ENCODE measurements at places on chromosomes 3 and 15. TPM values are rescaled to one million over a fixed set of nuclear protein-coding genes. Genes with fewer than 3 reads are reported as not detected.
A peak's percentile ranks its signal among the peaks of the same experiment; 100 is the strongest.

The TOPAZ1 gene
- not detected for total RNA-seq

The NR2F2 gene
- not detected for total RNA-seq

The FAM107A gene
- total RNA-seq, result not detected

The ATP13A4 gene
- total RNA-seq, result 1.1 TPM

The SLCO3A1 gene
- total RNA-seq, result 46.8 TPM

The KLHL6 gene
- total RNA-seq, result 41.2 TPM

The TICRR gene
- total RNA-seq, result 29.8 TPM

The GABRR3 gene
- not detected for total RNA-seq

DNA sequence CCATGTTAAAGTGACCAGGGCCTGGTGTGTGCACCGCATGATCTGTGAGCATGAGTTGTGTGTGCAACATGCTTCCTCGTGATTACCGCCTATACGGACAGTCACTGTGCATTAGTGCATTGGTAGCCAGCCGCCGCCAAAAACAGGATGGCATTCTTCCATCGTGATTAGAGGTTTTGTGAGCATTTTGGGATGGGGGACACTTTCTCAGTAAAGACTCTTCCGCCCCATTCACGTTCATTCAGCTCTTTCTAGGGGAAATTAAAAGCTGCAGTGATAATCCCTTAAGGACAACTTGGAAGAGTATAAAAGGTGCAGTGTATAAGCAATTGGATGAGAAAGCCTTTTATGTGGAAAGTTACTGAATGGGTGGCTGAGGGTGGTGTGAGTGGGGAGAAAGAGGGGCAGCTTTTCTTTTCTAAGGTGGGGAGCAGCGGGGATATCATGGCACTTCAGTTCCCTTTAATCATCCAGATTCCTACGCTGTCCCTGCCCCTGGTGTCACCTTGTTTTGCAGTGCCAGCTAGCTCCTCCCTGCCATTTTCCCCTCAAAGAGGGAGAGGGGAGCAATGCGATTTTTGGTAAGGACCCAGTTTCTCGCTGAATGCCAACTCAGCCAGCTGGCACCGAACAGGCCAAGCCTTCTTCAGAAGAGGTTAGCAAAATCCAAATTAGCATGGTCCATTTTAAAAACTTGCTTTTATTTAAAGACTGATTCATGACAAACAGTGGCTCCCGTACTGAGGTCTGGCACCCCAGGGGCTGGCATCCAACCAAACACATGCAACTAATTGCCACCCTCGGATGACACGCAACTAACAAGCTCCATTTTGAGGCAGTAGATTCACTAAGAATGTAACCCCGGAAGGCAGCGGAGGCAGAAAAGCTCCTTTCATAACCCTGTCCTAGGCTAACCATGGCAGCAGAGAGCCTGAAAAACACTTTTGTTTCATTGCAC is 447.8 kb downstream of the FHIT start:
- H3K4me3 ChIP-seq, result no peak overlapping the region

DNA sequence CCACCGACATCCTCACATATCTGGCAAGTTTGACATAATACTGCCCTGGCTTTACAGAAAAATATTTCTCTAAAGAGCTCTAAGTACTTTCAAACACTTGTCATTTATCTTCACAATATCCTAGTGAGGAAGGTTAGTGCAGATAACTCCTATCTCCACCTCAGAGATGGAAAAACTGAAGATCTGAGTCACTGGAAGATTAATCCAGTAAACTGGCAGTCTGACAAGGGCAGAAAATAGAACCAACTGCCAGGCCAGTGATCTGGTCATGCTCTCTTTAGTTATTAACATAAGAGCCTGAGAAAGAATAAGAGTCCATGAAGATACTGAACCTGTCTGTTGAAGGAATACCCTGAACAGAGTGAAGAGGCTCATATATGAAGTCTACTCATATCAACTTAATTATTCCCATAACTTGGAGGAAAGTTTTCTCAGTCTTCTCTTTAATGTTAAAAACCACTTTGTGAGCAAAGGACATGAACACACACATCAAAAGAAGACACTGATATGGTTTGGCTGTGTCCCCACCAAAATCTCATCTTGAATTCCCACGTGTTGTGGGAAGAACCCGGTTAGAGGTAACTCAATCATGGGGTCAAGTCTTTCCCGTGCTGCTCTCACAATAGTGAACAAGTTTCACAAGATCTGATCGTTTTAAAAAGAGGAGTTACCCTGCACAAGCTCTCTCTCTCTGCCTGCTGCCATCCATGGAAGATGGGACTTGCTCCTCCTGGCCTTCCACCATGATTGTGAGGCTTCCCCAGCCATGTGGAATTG is 61.4 kb downstream of the GOLIM4 start:
- H3K36me3 ChIP-seq, result no peaks in the 10 kb centered on the region
- no peak overlapping the region for H3K4me3 ChIP-seq
- DNase-seq, result no peak
- H3K27me3 ChIP-seq, result no peaks in the 10 kb centered on the region

DNA sequence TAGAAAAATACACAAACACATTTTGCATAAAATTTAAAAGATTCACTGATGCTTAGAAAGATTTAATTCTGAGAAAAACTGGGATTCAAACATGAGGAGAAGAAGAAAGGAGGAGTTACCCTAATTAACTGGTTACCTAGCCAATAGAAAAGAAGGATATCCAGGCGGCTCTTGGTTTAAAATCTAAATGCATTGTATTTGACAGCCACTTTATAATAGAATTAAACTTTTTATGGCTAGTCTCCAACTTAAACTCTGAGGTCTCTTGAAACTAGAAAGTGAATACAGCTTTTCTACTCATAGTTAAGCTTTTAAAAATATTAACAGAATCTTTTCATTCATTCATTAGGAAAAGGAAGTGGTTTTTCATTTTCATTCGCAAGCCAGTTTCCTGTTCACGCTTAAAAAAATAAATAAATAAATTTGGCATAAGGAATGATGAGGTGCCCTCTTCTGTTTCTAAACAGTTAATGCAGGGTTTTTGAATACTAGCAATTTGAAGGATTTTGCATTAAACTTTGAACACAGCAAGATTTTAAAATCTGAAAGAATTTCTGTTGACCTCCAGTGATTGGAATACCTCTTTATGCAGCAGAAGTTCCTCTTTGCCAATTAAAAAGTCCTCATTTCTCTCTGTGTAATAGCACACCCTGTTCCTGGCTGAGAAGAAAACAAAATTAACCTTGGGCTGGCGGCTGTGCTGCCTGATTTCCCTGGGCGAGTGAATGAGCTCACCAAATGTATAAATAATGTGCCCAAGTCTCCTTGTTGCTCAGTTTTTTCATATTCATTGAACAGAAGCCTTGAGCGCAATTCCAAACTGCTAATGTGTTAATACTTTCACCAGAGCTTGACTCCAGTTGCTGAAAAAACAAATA is 105.1 kb downstream of the ZMAT3 start:
- H3K36me3 ChIP-seq, result no peaks in the 10 kb centered on the region
- peaks cover 12% of the 10 kb centered on the region for H3K4me1 ChIP-seq
- H3K27ac ChIP-seq, result peak overlapping the region; percentile 17
- H3K27me3 ChIP-seq, result no peaks in the 10 kb centered on the region

- DNase-seq, result no peak
Measured at GRCh38 chr15:38626443-38627050, 61.9 kb upstream of the RASGRP1 start.

DNA sequence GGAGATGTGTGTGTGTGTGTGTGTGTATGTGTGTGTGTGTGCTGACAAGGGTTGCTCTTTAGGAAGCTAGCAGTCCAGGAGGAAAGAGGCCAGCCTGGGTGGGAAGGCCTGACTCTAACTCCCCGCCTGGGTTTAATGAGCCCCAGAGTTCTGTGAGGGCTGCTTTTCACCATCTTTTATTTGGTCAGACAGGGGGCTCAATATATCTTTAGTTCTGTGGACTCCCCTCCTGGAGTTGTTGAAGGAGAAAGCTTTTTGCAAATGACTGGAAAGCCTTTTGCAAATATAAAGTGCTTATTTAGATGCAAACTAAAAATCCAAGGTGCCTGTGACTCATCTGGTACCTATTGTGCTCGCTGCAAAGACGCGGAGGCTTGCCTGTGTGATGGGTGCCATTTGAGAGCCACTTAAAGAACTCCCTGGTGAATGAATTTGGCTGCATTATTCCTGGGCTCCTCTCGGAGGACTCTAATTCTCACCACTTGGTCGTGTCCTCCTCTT is 24.5 kb downstream of the DRD3 start:
- no peak for DNase-seq
- H3K4me3 ChIP-seq, result no peak overlapping the region
- peaks cover 3% of the 10 kb centered on the region for H3K4me1 ChIP-seq
- H3K36me3 ChIP-seq, result no peaks in the 10 kb centered on the region

DNA sequence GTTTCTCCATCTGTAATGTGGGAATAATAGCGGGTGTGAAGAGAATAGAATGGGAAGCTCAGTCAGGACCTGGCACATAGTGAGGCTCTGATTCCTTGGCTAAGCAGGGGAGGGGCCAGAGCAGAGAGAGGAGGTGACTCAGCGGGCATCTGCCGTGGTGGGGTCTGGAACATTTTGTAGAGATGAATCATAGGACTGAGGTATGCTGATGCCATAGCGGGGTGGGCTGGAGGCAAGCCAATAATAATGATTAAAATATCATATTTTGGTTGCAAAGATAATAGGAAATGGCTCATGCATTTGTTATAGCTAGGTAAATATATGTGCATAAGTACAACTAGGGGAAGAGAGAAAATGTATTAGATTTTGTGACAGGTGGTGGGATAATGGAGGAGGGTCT is 11.2 kb downstream of the TGM4 start:
- no peaks in the 10 kb centered on the region for H3K4me1 ChIP-seq
- no peak overlapping the region for H3K4me3 ChIP-seq
- no peak for DNase-seq
- no peak overlapping the region for H3K27ac ChIP-seq

DNA sequence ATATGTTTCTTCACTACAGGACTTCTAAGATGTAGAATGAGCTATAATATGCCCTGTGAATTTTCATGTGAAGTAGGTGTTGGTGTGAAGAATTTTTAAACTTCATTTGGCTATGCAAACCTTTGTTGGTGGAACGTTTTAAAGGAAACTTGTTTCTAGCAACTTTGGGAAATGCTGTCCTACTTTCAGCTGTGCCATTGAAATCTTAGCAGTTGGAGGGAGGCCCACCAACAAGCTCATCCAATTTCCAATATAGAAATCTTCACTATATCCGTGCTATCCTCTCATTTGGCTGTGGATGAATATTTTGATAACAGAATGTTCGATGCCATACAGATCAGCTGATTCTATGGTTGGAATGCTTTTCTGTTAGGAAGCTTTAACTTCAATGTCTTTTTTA is 51.3 kb downstream of the GRM7 start:
- H3K4me3 ChIP-seq, result no peak overlapping the region
- DNase-seq, result no peak
- H3K36me3 ChIP-seq, result no peaks in the 10 kb centered on the region

- H3K27me3 ChIP-seq, result no peaks in the 10 kb centered on the region
- DNase-seq, result no peak
- H3K4me1 ChIP-seq, result peaks cover 4% of the 10 kb centered on the region
- H3K27ac ChIP-seq, result no peak overlapping the region
- H3K4me3 ChIP-seq, result no peak overlapping the region
- H3K36me3 ChIP-seq, result no peaks in the 10 kb centered on the region
Measured at GRCh38 chr15:71198846-71199245, 83.6 kb downstream of the THSD4 start.

- H3K27me3 ChIP-seq, result peaks cover 50% of the 10 kb centered on the region
- H3K27ac ChIP-seq, result no peak overlapping the region
- no peak overlapping the region for H3K4me3 ChIP-seq
- no peak for DNase-seq
Measured at GRCh38 chr3:46080124-46080968, 53.1 kb upstream of the XCR1 start.

DNA sequence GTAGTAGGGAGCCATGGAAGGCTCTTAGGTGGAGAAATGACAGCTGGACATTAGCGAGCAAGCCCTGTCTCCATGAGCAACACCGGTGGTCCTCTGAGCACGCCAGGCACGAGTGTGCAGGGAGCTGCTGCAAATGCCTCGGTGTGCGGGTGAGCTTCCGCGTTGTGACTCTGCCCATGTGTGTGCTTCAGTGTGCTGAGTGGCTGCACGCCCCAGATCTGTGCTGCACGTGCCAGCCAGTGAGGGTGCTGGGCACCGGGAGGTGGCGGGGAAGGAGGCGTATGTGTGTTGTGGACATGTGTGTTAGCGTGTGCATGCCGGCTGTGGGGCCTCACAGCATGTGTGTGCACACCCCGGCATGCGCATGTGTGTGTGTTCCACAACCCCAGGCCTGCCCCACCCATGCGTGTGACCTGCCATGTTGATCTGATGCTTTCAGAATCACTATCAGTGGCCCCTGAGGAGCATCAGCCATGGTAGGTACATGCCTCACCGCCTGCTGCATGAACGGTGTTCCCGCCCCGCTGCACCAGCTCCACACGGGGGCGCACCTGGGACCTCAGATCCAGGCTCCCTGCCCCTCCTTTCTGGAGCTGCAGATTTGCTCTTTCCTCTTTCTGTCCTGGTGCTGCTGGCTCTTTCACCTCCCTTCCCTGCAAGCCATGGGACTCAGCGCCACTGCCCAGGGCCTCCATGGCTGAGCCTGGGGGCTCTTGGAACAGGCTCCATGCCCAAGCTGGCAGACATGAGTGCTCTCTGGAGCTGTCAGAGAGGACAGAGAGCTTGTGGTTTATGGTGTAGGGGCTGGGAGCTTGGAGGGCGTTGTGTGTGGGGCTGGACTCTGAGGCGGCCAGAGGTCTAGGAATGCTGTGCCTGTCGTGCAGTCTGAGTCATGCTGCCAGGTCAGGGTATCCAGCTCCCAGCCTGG is 169.4 kb downstream of the TBC1D2B start:
- H3K4me1 ChIP-seq, result peaks cover 1% of the 10 kb centered on the region
- H3K27me3 ChIP-seq, result peaks cover 4% of the 10 kb centered on the region
- no peak overlapping the region for H3K27ac ChIP-seq
- H3K4me3 ChIP-seq, result no peak overlapping the region
- no peaks in the 10 kb centered on the region for H3K36me3 ChIP-seq

DNA sequence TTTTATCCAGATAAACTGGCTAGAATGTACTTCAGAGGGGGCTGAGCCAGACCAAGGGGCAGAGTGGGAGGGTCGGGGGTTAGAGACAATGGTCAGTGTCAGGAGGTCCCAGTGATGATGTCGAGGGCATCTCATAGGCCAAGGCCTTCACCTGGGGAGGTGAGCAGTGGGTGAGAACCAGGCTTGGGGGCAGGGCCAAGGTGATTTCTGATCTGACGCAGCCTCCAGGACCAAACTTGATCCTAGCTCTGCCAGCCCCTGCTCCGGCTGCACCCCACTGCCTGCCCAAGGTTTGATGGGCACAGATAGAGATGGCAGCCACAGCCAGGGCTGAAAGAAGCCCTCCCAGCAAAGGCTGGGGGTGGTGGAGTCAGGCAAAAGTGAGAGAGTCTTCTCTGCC is 14.9 kb downstream of the XYLB start:
- H3K4me1 ChIP-seq, result peaks cover 10% of the 10 kb centered on the region
- no peaks in the 10 kb centered on the region for H3K27me3 ChIP-seq
- no peak overlapping the region for H3K4me3 ChIP-seq
- peaks cover 3% of the 10 kb centered on the region for H3K36me3 ChIP-seq
- H3K27ac ChIP-seq, result no peak overlapping the region
